Mucosa of descending colon (tissue), 3 donors: ENCODE measurements at places on chromosomes 5 and 9.
A peak's percentile ranks its signal among the peaks of the same experiment; 100 is the strongest.

DNA sequence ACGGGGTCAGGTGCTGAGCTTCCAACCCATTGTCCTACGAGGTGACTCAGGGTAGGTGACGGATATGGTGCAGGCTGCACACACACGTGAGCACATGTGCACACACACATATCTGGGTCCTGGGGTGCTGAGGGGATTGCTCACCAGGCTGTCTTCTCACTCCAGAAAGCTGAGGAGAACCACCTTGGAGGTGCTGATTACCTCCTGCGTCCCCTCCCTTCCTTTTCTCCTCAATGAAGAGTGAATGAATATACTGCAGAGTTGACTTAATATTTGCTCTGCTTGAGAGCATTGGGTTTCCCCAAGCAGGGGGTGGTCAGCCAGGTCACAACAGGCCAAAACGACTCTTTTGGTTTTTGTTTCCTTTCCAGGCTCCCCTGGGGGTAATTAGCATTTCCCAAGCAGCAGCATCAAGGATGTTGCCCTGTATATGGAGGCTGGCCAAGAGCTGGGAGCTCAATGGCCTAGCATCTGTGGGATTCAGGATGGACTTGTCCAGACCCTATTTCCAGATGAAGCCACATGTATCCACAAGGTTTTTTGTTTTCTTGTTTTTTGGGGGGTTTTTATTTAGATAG, 49.7 kb downstream of the PDZD2 start:
- DNase-seq, result no peak

GRCh38 chr5:67106626-67107342, 89.8 kb downstream of the CD180 start:
- no peak for DNase-seq

GRCh38 chr5:73380041-73380440, 68.5 kb downstream of the FOXD1 start:
- DNase-seq, result no peak

DNA sequence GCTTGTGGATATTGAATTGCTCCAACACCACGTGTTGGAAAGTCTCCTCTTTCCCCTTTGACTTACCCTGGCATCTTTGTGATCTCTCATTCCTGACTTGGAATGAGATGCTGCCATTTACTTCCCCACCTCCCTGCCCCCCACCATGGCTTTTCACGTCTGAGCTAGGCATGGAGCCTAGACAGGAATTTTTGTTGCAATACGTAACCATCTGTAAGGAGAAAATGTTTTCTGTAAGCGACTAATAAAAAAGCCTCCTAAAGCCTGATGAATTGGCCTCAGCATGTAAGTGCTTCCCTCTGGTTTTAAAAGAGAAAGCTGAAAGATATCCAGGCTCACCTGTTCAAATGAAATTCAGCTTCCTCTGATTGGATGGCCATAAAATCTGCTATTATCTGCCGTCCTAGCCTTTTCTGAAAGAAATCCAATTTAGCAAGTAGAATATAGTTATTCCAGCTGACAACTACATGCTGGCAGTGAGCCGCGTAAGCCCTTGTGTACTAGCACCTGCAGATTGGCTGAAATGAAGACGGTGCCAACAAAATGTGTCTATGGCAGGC, 200.1 kb downstream of the NSG2 start:
- no peak for DNase-seq

GRCh38 chr9:115192835-115193525, 75.0 kb upstream of the TNC start:
- no peak for DNase-seq

DNA sequence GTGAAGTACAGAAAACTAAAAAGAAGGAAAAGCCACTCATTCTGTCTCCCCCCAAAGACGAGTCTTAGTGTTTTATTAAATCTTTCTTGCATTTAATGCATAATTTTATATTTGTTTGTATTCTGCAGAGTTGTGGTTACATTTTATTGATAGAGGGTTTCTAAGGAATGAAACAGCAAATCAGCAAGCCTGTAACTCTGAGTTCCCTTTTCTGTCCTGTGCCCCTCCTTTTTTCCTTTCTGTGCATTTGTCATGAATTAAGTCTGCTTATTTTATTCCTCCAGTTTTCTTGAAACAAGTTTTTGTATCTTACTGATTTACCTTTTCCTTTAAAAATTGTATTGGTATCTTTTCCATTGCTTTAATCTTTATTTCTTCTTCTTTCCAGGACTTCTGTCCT, 132.8 kb downstream of the MUSK start:
- no peak for DNase-seq

GRCh38 chr5:40017135-40017534, 592.4 kb upstream of the DAB2 start:
- no peak for DNase-seq

DNA sequence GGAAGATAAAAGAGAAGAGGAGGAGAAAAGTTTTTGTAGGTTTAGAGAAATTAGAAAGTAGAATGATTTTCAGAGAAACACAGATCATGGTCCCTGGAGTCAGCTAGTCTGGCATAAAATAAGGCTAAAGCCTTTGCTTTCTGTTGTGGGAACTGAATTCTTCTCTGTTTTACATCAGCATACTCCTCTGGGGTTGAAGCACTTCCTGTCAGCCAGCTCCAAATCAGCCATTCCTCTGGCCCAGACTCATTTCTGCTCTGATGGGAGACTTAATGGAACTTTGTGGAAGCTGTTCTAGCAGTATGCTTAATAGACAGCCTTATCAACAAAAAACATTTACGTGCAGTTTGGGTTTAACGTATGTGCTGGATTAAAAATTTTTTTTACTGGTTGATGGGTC, 143.2 kb downstream of the HMHB1 start:
- DNase-seq, result no peak

DNA sequence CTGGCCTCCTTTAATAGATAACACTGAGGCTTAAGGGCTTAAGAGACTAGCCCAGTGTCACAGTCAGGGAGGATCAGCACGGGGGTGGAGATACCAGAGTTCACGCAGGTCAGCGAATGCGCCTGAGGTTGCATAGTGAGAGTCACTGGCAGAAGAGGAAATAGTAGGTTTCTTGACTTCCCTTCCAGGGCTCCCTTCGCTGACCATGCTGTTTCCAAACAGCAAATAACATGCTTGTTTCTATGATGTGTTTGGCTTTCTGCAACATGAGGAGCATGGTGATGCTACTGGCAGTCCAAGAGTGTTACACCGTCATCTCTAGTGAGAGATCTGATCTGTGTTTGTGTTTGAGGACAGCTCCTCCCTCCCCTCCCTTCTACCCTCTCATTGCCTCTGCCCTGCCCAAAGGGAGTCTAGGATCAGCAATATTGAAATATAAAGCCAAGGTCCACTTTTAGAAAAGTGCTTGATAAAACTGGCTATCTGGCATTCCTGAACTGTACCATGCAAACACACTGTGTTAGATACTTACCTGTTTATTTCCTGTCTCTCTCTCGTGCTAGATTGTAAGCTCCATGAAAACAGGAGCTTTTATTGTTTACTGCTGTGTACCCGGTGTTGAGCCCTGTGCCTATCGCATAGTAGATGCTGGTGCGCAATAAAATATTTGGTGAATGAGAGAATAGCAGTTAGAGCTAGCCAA, 12.3 kb downstream of the TLE4 start:
- DNase-seq, result peak; percentile 67

- DNase-seq, result no peak
Observed at GRCh38 chr5:143707806-143708205, 104.2 kb upstream of the HMHB1 start.

DNA sequence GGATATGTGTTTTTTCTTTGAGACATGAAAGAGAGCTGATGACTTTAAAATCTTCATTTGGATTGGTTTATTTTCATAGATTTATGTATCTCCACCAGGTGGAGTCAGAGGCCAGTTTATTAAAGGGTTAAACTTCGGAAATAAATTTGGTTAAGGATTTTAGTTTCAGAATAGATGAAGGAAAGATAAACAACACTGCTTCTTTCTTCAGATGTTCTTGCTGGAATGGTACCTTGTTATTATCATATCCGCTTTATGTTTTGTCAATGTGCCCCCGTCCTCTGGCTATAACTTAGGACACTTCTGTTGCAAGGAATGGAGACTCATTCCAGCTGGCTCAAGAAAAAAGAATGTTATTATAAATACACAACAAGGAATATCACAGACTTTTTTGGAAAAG, 81.2 kb downstream of the ALDH1A1 start:
- DNase-seq, result no peak

- no peak for DNase-seq
Observed at GRCh38 chr5:14668181-14668591, 3.7 kb downstream of the OTULIN start.

- no peak for DNase-seq
Observed at GRCh38 chr5:54234304-54234933, 76.0 kb downstream of the ARL15 start.

GRCh38 chr9:70902171-70902570, 219.2 kb downstream of the TRPM3 start:
- DNase-seq, result no peak

DNA sequence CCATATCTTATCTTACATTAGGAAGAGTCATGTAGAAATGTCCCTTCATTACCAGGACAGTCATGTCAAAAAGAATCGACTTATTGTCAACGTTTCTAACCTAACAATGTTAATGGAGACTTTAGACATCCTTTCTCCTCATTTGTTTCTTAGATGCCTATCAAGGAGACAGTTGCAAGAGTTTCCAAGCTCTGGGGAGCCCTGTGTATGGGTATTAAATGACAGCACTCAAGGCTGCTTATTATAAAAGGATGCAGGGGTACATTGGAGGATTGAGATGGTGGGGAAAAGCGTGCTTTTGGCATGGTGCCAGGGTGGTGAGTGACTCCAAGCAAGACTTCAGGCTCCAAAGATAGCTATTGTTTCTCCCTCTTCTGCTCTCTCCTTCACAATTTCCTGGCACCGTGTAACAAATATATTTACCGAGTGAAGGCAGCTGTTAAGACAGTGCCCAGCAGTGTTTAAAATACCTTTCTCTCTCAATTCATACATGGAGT, 461.3 kb upstream of the CLINT1 start:
- DNase-seq, result no peak

- no peak for DNase-seq
Observed at GRCh38 chr9:126160067-126160853, 166.4 kb upstream of the MVB12B start.

DNA sequence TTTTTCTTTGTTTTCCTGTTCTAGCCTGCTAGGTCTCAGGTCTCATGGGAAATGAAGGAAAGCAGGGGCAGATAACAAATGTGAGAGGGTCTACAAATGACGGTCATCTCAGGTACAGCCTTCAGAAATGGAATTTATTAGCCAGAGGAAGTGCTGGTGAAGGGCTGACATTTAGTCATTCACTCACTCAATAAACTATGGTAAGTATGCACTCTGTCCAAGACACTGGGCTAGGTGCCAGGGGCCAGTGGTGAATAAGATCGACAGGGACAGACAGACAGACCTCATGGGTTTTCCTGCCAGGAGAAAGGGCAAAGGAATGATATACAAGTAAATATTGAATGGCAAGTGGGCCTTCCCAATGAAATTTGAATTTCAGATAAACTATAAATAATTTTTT, 6.3 kb downstream of the PDE6A start:
- DNase-seq, result peak; percentile 70

- DNase-seq, result no peak
Observed at GRCh38 chr5:5881294-5881693, 458.8 kb downstream of the ICE1 start.

DNA sequence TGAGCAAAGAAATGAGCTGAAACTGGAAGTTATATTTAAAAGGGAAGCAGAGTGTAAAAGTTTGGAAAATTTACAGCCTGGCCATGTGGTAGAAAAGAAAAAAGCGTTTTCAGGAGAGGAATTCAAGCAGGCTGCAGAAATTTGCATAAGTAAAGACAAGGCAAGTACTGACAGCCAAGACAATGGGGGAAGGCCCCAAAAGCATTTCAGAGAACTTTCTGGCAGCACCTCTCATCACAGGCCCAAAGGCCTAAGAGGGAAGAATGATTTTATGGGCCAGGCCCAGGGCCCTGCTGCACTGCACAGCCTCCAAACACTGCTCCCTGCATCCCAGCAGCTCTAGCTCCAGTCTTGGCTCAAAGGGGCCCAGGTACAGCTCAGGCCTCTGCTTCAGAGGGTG, 169.7 kb downstream of the GLIS3 start:
- no peak for DNase-seq

GRCh38 chr9:92616655-92617111, 53.2 kb downstream of the IPPK start:
- DNase-seq, result no peak

DNA sequence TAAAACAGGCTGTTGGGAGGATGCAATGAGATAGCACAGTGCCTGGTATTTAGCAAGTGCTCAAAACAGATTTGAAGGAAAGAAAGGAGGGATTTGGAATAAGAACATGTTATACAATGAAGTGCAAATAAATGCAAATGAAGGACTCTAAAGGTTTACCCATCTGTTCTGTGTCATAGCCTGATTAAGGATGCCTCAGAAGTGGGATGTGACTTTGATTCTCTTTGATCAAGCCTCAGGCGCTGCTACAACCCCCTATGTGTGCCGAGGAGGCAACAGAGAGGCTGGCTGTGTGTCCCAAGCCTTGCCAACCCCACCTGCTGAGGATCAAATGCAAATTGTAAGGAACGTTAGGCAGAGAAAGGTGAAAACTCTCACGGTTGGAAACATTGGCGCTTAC, 27.2 kb downstream of the GGTA1 start:
- no peak for DNase-seq

DNA sequence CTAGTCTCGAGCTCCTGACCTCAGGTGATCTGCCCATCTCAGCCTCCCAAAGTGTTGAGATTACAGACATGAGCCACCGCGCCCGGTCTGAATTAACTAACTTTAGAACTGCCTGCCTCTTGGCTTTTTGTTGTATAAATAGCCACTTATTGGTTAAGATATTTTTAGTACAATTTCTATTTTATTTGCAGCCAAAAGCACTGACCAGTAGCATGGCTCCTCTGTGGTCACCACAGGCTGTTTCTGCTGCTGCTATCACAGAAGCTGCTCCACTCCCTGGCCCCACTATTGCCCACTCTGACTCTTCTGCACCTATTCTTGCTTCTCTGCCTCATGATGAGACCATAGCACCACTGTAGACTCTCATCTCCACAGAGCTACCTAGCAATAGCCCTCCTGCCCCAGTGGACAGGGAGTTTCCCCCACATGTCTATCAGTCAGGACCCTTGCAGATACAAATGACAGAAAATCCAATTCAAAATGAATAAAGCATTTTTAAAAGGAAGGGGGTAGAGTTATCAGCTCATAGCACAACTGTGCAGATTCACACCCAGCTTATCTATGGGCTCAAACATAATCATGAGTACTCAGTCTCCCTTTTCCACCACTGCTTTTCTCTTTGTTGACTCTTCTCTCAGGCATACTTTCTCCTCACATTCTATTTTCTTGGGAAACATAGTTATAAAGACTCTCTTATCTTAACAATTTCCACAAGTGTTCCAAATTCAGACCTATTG, 151.8 kb upstream of the EPB41L4A start:
- no peak for DNase-seq

DNA sequence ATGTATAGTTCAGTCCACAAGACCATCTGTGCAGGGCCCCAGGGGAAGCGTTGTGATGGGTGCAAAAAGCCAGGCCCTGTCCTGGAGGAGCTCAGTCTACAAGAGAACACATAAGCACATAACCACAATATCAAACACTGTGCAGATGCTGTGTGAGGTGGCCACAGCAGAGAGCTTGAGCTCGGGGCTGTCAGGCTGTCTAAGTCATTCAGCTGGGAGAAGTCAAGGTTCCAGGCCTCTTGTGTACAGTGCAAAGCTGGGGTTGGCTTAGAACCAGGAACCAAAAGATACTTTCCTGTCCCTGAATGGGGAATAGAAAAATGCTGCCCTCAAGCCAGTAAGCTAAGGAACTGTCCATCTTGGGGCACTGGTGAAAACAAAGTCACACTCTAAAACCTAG, 75.0 kb downstream of the PRDM6 start:
- no peak for DNase-seq

GRCh38 chr5:146772881-146773466, 105.6 kb downstream of the PPP2R2B start:
- DNase-seq, result no peak

- no peak for DNase-seq
Observed at GRCh38 chr5:142578161-142578830, 107.6 kb downstream of the FGF1 start.
